ENCODE measurements at places on chromosomes 5 and 9.

GRCh38 chr9:97903177-97903576 lies 19.1 kb downstream of the TRMO start:
- no peak for DNase-seq

- DNase-seq, result no peak
Measured at GRCh38 chr5:80695666-80696065, 40.9 kb upstream of the DHFR start.

GRCh38 chr9:136259517-136259813 lies 13.9 kb upstream of the QSOX2 start:
- no peak for DNase-seq

DNA sequence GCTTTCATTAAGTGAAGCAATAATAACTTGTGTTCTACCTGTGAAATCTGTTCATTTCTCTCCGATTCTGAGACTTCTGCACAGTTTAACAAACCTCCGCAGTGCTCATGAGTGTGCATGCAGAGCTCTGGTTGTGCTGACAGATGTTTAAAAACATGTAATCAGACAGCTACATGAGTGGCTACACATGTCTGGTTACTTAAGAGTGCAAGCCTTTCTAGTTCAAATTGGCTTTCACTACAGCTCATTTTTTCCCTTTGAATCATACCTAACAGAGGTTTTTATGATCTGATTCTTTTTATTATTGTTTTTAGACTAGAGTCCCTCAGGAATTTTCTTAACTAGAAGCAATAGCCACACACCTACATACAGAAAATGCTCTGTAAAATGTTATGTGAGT lies 310.2 kb downstream of the ARRDC3 start:
- no peak for DNase-seq

GRCh38 chr9:121699571-121700164 lies 48.2 kb downstream of the DAB2IP start:
- DNase-seq, result no peak

DNA sequence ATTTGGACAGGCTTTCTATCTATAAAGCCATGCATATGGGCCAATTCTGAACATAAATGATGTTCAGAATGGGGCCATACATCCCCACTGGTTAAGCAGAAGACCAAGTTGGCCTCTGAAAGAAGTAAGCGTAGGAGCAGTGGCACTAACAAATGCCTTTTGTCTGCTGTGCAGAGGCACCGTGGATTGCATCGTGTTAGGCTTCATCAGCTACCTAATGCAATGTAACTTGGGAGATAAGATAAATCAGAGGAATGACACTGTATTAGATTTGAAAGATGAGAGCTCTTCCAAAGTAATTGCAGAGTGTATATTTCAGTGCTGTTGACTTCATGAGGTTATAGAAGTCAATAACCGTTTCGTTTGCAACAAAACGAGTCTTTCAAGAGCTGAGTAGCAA lies 148.1 kb downstream of the PARP8 start:
- DNase-seq, result no peak

DNA sequence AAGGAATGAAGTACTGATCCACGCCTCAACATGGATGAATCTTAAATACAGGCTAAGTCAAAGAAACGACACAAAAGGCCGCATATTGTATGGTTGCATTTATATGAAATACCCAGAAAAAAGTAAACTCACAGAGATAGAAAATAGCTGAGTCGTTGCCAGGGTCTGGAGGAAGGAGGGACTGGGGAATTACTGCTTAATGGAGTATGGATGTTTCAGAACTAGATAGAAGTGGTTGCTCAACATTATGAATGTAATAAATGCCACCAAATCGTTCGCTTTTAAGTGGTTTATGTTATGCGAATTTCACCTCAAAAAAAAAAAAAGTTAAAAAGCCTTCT lies 784 bp upstream of the MSANTD3 start:
- no peak for DNase-seq

DNA sequence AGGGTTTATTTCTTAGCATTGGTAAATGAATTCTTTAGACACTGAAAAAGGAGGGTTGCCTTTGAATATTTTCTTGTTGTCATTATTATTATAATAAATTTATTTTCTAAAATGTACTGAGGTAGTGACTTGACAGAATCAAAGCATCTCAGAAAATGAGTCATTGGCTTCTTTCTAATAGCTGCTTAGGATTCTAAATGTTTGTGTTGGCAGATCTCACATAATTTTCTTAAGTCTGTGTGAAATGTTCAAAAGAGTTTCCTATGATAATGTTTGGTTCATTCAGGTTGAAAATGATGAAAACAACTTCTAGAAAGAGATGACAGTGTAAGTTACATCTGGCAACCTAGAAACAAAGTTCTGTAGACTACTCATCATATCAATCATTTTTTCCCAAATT lies 69.7 kb downstream of the SH3GL2 start:
- DNase-seq, result no peak

GRCh38 chr9:94464790-94465189 lies 90.1 kb upstream of the PCAT7 start:
- no peak for DNase-seq

- DNase-seq, result no peak
Measured at GRCh38 chr5:131462454-131462853, 172.6 kb downstream of the RAPGEF6 start.

Measured in bone marrow (tissue), 2 donors.